Suppressor macrophage treated with lipopolysaccharide for 4 hours (primary cell): ENCODE measurements at places on chromosomes 2 and 18.

GRCh38 chr2:235728800-235729556 is 235.1 kb downstream of the AGAP1 start:
- DNase-seq, result no peak

- DNase-seq, result no peak
These were observed 60.8 kb downstream of the KIAA1328 start for GRCh38 chr18:36889742-36890141.

- no peak for DNase-seq
These were observed 63.8 kb upstream of the DARS1 start for GRCh38 chr2:136049011-136049742.

DNA sequence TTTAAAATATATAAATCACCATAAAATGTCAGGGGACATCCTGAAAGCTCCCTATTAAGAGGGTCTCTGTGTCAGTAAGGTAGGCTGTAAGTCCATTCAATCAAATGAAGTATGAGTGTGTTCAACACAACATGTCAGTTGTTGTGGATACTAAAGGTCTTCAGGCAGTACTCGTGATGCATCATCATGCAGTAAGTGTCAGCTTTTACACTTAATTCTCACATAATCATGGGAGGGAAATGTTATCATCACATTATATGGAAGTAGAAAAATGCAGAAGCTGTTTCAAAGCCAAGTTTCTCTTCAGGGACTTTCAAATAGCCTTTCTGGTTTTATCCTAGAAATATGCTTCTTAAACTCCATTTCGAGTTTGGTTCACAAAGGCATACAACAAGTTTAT is 477.1 kb upstream of the ID2 start:
- DNase-seq, result peak; percentile 89

- DNase-seq, result peak; percentile 61
These were observed 10.1 kb upstream of the SLC11A1 start for GRCh38 chr2:218371983-218372350.

DNA sequence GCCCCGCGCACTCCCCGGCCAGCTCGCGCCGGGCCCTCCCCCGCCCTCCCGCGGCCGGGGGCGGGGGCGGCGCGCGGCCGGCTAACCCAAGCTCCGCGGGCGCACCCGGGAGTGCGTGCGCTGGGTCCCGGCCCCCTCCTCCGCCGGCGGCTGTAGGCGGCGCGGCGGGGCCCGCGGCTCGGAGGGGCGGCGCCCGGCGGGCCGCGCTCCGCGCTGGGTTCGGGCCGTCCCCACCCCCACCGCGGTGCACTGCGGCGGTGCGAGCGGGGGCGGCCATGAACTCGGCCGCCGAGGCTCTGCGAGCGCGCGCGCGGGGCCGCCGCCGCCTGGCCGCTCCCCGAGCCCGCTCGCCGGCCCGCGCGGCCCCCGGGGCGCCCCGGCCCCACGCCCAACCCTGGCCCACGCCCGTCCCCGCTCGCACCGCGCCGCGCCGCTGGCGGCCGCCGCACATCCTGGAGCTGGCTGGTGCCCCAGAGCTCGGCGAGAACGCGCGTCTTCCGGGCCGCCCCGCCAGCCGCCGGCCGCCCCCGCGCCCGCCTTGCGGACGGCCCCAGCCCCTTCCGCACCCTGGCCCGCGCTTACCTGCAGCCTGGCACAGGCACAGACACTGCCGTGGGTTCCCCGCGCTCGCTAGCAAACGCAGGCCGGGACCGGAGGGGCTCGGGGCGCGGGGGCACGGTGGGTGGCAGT is at the start of gene ZBTB14:
Gene ZBTB14 (minus strand): TSS at position 496 of the 690 bp plus-strand sequence. CDS start 2,480 bp downstream, outside the sequence.
- peak; percentile 70 for DNase-seq

DNA sequence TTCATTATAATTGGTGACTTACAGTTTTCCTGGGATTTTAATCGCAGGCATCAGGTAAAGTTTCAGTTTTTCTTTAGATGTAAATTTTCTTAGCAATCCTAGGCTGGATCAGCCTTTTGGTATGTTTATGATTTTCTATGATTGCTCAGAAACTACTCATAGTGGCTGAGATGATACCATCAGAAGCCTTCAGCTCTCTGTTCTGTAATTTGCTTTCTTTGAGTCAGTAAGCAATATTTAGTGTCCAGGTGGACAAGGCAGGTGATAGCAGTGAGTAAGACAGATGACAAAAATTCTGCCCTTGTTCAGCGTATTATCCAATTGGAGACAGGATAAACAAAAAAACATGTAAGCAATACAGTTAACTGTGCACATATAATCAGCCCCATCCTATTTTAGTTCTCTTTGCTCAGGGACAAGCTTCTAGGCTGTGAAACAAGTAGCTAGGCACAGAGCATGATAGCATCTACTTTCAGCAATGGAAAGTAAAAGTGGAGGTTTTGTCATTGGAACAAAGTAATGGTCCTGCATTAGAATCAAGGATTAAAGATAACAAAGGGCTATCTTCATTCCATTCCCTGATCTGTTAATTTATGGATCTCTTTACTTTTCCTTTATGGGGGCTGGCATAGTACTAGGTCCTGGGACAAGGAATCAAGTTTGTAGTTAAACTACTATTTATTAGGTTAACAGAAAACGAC is 100.8 kb downstream of the EPC2 start:
- DNase-seq, result no peak

DNA sequence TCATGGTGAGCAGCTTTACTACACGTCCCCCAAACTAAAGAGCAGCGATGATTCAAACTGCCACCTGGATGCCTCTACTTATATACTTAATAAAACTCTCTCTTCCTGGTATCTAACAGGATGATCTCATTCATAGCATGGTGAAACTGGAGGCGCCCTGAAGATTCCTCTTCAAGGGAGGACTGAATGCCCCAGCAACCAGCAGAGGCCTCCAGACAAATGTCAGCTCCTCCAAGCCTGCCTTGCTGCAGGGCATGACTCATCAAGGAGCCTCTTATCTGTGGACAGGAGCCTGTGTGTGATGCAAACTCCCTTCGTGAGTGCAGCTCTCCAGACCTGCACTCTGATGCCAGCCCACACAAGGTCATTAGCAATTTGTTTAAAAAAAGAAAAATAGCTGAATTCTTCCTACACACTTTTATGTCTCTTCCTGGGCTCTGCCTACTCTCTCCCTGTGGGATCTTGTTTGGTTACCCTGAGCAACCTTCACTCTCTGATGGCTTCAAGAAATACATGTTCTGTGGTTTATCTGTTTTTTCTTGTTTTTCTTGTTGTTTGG is 30.2 kb downstream of the LONRF2 start:
- DNase-seq, result peak; percentile 28

- no peak for DNase-seq
These were observed 2.4 kb downstream of the RTKN start for GRCh38 chr2:74439373-74439772.

- no peak for DNase-seq
These were observed 49.5 kb upstream of the DTNA start for GRCh38 chr18:34660572-34660971.

- DNase-seq, result no peak
These were observed 345.3 kb upstream of the CDH20 start for GRCh38 chr18:60987963-60988362.

DNA sequence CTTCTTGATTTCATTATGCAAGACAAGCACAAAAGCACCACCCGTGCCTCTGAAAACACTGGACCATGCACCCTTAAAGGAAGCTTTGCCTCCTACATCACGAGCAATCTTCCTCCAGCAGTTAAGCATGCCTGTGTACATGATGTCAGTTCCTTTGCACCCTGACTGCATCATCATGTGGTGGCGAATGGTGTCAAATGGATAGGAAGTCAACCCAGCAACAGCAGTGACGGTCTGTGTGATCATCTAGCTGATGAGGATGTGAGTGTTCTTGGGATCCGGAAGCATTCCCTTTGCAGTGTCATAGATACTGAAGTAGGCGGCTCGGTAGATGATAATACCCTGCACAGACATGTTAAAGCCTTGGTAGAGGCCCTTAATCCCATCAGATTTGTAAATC is 240.7 kb upstream of the FAM98A start:
- DNase-seq, result no peak

DNA sequence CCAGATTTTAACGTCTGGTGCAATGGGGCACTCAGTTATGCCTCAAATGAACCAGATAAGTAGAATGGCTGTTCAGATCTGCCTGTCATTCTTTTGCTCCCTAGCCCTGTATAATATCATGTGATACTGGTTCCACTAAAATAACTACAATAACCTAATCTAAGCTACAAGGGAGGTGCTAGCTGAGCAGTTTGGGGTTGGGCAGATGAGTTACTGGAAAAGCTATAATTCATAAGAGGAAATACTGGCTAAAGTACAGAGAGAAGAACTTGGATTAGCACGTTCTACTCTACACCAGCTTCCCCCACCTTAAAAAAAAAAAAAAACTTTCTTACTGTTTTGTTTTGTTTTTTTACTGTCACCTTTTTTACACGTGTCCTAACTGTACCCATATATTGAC is 183.3 kb upstream of the NRP2 start:
- no peak for DNase-seq

- DNase-seq, result peak; percentile 84
These were observed at the start of gene RMDN2 for GRCh38 chr2:37925063-37925897. TSS of gene RMDN2 (plus strand) at chr2:37925287. CDS start at chr2:37929278, 3,991 bp downstream.

DNA sequence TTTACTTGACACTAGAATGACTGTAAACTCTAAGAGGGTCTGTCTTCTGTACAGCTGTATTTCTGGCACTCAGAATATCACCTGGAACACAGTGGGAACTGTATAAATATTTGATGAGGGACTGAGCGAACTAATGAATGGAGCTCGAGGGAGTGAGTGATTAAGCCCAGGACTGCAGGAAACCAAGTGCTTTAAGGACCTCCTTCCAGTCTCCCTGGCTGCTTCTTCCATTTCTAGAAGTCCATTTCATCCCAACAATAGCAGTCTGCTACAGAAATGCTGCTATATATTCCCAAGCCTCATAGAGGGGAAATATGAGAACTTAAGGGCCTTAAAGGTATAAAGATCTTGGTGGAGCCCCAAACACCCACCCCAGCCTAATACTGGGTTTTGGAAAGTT is 2.8 kb upstream of the IL1RL2 start:
- no peak for DNase-seq

- DNase-seq, result no peak
These were observed 48.7 kb downstream of the FMNL2 start for GRCh38 chr2:152383702-152384101.

GRCh38 chr2:12897181-12897580 is 180.4 kb downstream of the TRIB2 start:
- no peak for DNase-seq

DNA sequence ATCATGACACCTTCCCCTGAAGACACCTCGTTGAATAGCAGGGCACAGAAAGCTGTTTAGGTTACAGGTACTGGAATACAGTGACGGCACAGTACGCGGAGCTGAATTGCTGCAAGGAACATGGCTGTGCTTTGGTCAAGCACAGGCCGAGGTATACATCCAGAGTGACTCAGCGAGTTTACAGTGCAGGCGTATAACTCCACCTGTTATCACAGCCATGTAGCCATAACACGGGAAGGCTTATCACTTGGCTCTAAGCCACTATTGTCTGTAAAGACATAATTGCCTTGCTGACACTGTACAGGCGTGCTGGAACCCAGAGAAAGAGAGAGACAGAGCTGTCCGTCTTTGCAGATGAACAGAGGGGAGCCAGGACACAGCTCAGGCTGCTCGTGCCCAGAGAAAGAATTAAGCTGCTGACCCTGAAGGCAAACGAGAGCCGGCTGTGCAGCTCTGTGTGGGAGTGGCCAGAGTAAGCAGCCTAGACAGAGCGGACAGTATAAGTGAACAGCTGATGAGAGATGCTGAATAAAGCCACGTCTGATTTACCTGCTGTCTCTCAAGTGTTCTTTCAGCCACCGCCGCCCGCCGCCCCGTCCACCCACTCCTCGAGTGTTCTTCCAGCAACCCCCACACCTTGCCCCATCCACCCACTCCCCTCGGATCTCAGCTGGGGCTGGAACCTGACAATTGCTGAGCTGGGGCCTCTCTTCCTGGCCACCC is 87.3 kb upstream of the PPP1CB start:
- no peak for DNase-seq

- DNase-seq, result no peak
These were observed 171.0 kb downstream of the ZBTB7C start for GRCh38 chr18:48238206-48238605.

DNA sequence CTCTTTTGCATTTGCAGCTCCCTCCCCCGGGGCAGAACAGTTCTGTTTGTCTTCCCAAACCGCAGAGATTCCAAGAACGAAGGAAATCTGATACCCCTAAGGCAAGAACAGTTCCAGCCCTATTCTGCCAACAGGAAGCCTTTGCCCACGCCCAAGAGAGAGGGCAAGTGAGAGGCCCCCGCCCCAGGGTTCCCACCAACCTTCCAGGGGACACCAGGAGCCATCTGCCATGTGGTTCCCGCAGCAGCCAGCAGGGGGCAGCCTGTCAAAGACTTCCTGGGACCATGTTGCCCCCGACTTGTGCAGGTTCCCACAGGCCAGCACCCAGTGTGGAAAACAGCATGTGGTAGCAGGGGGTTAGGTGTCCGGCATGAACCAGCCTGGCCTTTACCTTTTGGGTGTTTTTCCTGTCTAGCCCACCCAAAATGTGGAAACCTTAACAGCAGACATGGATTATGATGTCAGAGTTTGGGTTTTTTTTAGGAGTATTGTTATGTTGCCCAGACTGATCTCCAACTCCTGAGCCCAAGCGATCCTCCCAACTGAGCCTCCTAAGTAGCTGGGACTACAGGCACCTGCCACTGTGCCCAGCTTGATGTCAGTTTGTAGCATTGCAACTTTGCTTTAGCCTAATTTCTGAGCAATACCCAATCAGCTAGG is 21.7 kb upstream of the EFHD1 start:
- peak; percentile 61 for DNase-seq

DNA sequence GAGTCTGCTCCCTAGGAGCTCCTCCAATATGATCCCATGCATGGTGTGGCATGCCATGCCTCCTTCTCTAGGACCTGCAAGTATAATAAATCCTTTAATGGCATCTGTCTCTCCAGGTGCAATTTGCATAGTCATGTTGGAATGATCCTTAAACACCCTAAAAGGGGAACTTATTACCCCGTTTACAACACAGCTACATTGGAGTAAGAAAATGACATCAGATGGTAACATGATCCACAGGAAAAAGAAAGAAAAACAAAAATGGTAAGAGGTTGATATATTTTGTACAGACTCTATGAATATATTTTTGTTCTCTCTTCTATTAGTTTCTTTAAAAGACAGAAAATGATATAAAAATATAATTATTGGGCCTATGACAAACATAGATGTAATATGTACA is 79.0 kb downstream of the CRACDL start:
- DNase-seq, result peak; percentile 48

- DNase-seq, result no peak
These were observed 48.6 kb downstream of the TMEM18 start for GRCh38 chr2:628651-629050.

DNA sequence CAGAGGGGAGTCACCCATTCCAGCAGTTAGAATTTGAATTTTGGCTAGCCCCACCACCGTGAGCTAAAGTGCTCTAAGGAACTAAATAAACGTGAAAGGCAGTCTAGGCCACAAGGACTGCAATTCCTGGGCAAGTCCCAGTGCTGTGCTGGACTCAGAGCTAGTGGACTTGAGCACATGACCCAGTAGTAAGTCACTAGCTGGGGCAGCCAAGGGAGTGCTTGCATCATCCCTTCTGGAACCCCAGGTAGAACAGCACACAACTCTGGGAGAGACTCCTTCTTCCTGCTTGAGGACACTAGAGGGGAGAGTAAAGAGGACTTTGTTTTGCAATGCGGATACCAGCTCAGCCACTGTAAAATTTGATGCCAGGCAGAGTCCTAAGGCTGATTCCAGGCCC is 672.2 kb downstream of the CPS1 start:
- no peak for DNase-seq

- DNase-seq, result no peak
These were observed 87.0 kb upstream of the CERS6 start for GRCh38 chr2:168369031-168369430.
